Activated CD4-positive, alpha-beta memory T cell treated with anti-CD3 and anti-CD28 coated beads, Interleukin-2, amount 10 ng/mL, durations not matched to agents 7 days and 5 days (primary cell): ENCODE measurements at places on chromosomes 4 and X. TPM values are rescaled to one million over a fixed set of nuclear protein-coding genes. Genes with fewer than 3 reads are reported as not detected.

GRCh38 chrX:155997436-155997835, at the start of gene IL9R:
TSS of gene IL9R (plus strand) at chrX:155997696. CDS start at chrX:155997760, 64 bp downstream.
- peak within 1 kb of the TSS; percentile 85 for H3K4me3 ChIP-seq
- peaks cover 66% of the 10 kb centered on the region for H3K4me1 ChIP-seq
- H3K27me3 ChIP-seq, result no peaks in the 10 kb centered on the region
- peak within 1 kb of the TSS; percentile 91 for H3K27ac ChIP-seq
- peak; percentile 78 for DNase-seq

The DCAF12L2 gene
- not detected for total RNA-seq

The VMA21 gene
- total RNA-seq, result 39.8 TPM

DNA sequence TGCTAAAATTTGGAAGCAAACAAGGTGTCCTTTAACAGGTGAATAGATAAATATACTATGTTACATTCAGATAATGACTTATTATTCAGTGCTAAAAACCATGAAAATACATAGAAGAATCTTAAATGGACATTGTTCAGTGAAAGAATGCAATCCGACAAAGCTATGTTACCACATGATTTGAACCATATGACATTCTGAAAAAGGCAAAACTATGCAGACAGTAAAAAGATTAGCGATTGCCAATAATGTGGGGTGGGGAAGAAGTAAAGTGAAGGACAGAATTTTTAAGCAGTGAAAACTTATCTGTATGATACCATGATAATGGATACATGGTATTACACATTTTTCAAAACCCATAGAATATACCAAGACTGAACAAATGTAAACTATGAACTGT, 926.9 kb downstream of the FAT4 start:
- H3K36me3 ChIP-seq, result no peaks in the 10 kb centered on the region
- no peak overlapping the region for H3K4me3 ChIP-seq
- no peak for DNase-seq
- no peak overlapping the region for H3K27ac ChIP-seq

- no peak overlapping the region for H3K4me3 ChIP-seq
- no peak for DNase-seq
- no peak overlapping the region for H3K27ac ChIP-seq
- H3K27me3 ChIP-seq, result no peaks in the 10 kb centered on the region
Observed at GRCh38 chrX:51568586-51568985, 50.1 kb downstream of the CENPVL3 start.

DNA sequence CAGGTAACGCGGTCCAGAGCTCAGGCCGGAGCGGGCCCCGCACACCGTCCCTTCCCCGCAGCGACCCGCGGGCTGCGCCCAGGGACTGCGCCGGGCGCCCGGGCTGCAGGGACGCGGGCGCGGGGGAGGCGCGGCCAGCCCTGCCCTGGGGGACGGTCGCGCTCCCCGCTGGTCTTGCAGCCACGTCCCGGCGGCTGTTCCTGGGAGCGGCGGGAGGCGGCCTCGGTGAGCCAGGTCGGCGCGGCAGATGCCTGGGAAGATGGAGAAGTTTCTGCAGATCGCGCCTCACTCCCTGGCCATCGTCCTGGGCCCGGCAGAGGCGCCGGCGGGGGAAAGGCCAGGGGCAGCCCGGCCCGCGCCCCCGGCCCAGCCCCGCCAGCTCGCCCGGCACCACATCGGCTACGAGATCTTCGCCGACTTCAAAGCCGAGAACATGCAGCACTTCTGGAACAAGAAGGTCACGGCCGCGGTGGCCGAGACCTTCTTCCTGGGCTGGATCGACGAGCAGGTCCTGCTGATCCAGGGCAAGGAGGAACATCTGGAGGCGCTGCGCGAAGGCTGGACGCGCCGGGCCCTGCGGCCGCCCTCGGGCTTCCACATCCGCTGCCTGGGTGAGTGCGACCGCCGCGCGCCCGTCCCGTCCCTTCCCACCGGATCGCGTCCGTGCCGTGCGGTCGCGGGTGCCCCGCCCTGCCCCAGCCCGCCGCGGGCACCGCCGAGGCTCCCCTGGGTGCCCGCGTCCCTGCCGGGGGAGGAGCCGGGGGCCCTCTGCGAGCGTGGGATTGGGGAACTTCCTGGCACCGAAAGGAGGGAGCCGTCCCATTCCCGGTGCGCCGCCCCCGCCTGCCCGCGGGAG, 107.4 kb upstream of the STOX2 start:
- H3K4me1 ChIP-seq, result peaks cover 13% of the 10 kb centered on the region
- peak; percentile 32 for DNase-seq
- H3K27ac ChIP-seq, result no peak overlapping the region
- peaks cover 63% of the 10 kb centered on the region for H3K27me3 ChIP-seq
- H3K36me3 ChIP-seq, result peaks cover 3% of the 10 kb centered on the region
